NCI-H1092 treated with DMSO at 0.1 percent for 48 hours (cell line): ENCODE measurements at places on chromosomes 11 and 22.

DNA sequence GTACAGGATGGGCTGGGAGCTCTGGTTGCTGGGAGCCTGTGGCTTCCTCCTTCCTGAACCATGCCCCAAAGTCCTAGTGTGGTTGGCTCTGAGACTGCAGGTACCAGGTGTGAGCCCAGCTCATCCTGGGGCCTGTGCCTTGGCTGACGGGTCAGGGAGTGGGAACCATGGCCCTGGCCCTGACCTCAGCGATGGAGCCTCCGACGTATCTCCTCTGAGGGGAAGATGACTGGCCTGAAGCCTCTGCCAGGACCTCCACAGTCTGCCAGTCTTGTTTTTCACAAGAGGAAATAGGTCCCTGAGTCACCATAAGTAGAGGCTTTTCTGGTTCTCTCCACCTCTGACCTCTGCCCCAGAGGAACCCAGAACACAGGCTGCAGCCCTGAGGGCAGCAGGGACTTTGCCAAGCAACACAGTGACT lies 3.4 kb downstream of the RCE1 start:
- DNase-seq: no peak

GRCh38 chr11:2193099-2193887 lies 21.7 kb upstream of the TH start:
- no peak for DNase-seq

DNA sequence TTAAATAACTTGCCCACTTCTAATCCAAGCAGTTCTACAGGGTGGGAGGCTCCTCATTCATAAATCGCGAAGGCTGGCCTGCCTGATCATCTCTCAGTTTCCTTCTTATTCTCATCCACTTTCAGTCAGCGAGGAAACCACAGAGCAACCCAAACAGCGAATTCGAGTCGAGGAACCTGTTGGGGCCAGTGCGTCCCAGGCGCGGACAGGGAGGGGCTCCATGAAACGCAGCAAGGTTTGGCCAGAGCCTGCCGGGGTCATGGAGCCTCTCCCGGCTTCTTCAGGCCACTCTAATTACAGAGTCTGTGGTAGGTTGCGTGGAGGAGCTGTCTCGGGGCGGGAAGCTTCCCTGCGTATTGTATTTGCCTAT lies 741 bp upstream of the NAV2 start:
- DNase-seq: no peak

GRCh38 chr11:114604179-114604813 lies 8.7 kb upstream of the NXPE4 start:
- no peak for DNase-seq

GRCh38 chr11:67254798-67255197 lies 11.5 kb upstream of the GRK2 start:
- DNase-seq: no peak

- DNase-seq: no peak
These were observed 3.6 kb upstream of the SLC15A3 start for GRCh38 chr11:60955571-60955970.

DNA sequence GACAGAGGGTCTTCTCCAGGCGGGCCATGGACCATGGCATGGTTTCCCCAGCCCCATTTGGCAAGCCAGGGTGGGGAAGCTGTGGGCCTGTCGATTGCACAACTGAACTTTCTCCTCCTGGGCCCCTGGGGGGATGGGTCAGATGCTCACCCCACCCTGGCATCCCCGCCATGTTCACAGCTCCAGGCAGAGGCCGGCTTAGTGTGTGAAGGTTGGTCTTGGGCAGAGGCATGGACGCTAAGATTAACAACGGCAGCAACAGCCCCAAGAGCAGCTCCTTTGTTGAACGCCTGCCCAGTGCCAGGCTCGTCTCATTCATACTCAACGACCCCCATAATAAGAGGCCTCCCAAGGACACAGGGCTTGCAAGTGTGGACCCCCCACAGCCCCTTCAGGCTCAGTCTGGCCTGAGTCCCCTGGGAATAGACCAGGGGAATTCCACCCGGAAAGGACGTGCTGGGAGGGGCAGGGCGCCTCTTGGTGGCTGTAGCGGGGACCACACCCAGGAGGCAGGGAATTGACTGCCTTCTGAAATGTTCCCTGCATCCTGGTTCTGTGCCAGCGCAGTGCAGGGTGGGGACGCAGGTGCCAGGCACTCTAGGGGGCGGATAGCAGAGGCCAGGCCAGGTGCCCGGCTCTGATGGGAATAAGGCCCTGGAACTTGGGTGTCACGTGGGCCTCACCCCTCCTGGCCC lies 8.3 kb downstream of the TSPO start:
- DNase-seq: no peak

DNA sequence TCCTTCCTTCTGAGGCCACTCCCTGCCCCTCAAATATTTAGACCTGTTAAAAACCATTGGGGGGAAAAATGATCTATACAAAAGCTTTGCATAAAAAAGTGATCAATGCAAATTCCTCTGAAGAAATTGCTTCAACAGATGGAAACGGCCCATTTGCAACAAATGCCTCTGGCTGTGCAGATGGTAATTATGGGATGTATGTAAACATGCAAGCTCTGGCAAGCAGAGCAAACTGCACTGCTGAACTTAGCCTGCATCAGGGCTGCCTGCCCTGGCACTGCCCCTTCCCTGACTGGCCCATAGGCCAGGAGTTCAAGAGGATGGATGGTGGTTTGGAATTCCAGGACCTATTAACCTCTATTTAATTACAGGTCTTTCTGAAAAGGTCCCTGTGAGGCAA lies 388.7 kb downstream of the MIAT start:
- DNase-seq: peak; percentile 8
